ENCODE measurements at places on chromosomes 6 and 20.

- no peak for DNase-seq
Measured at GRCh38 chr20:54497931-54498718, 22.7 kb downstream of the DOK5 start.

GRCh38 chr6:56902641-56903464 is 52.1 kb upstream of the BEND6 start:
- DNase-seq, result no peak

- DNase-seq, result peak; percentile 66
Measured at GRCh38 chr20:31606804-31607639, 1.9 kb downstream of the ID1 start.

DNA sequence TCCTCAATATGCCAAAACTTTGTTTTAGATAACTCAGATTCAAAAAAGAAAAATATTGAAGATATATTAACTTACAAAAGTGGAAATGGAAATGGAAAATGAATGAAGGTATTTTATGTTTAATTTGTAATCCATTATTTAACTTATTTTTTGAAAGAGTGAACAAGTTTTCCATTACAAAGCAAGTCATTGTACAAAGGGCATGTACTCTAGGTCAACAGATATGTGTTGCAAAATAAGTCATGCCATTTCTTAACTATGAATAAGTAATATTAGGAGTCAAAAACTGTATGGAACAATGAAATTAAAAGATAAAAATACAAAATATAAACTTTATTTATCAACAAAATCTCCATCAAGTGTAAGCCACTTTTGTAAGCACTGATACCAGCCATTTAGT is 25.9 kb upstream of the DEFB113 start:
- DNase-seq, result no peak

- DNase-seq, result no peak
Measured at GRCh38 chr20:917416-917815, 1.3 kb upstream of the ANGPT4 start.

GRCh38 chr6:20411953-20412681 is 10.4 kb downstream of the E2F3 start:
- DNase-seq, result no peak

GRCh38 chr6:141210901-141211300 is 921.8 kb upstream of the GJE1 start:
- no peak for DNase-seq

DNA sequence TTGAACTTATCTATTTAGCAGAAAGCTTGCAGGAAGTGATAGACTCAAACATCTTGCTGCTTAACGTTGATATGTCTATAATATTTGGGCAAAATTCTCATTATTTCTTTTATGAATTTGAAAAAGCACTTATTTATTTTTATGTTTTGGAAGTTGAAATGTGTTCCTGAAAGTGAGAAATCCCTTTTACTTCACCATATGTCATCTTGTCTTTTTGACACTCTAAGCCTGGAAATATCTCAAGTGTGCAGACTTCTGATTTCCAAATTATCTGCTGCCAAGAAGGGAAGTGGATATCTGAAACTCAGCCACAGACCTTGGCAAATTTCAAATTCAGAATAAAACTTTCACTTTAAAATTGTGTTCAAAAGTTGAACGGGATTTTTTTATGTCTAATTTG is 368.7 kb upstream of the MANEA start:
- no peak for DNase-seq

GRCh38 chr6:134467620-134468019 is 149.7 kb upstream of the SGK1 start:
- DNase-seq, result no peak

Data from ecto neural progenitor cell (in vitro differentiated cells).